G401 (cell line): ENCODE measurements at places on chromosomes 5 and 9.

DNA sequence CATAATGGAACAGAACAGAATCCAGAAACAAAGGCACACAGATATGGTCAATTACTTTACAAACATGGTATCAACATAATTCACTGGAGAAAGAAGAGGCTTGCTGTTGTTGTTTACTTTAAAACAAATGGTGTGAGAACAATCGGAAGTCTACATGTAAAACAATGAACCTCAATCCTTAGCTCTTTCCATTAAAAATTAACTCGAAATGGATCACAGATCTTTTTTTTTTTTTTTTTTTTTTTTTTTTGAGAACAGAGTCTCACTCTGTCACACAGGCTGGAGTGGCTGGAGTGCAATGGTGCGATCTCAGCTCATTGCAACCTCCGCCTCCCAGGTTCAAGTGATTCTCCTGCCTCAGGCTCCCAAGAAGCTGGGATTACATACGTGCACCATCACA, 9.8 kb downstream of the SEMA4D start:
- no peak for DNase-seq

- no peak for DNase-seq
Measured at GRCh38 chr9:136268735-136269134, 23.1 kb upstream of the QSOX2 start.

DNA sequence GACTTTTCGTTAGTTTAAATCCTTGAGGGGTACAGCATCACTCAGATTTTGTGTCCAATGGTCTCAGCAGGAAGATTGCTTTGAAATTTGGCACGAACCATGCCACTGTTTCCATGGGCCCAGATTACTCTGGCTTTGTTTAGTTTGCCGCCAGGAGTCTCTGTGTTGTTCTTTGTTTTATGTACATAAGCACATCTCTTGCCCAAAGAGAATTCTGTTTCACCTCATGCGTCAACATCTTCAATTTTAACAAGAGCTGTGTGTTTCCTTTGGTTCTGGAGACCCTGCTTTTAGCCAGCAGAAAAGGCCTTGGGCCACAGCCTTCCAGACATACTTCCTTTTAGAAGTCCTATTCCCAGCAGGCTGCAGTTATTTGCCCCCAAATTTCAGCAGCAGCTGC, 62.4 kb downstream of the TNPO1 start:
- peak; percentile 55 for DNase-seq

DNA sequence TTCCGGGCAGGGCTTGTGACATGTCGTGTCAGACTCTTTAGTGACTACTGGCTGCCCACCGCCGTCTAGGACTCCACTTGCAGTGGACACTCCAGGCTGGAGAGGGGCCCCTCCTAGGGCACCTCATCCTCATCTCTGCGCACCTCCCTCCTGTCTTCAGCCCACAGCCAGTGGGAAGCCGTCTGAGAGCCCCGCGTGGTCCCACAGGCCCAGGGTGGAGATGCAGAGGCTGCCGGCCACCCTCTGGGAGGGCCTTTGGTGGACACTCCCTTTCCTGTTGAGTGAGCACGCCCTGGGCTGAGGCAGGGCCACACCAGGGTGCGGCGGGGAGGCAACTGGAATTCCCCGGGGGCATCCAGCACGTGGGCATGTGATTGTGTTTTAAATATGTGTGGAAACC, 80.5 kb downstream of the IRX2 start:
- DNase-seq: no peak

DNA sequence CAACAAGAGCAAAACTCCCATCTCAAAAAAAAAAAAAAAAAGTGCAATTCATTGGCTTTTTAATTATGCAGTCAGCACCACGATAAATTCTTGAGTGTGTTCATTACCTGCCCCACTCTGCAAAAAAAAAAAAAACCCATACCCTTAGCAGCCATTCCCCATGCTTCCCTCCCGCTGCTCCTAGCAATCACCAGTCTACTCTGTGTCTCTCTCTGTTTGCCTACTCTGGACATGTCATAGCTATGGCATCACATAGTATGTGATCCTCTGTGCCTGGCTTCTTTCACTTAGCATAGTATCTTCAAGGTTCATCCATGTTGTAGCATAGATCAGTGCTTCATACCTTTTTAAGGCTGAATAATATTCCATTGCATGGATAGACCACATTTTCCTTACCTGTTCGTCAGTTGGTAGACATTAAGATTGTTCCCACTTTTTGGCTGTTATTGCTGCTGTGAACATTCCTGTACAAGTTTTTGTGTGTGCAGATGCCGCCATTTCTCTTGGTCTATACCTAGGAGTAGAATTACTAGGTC, 7.0 kb upstream of the PRR7 start:
- no peak for DNase-seq

GRCh38 chr5:53084546-53085255, 24.9 kb downstream of the MOCS2 start:
- no peak for DNase-seq

DNA sequence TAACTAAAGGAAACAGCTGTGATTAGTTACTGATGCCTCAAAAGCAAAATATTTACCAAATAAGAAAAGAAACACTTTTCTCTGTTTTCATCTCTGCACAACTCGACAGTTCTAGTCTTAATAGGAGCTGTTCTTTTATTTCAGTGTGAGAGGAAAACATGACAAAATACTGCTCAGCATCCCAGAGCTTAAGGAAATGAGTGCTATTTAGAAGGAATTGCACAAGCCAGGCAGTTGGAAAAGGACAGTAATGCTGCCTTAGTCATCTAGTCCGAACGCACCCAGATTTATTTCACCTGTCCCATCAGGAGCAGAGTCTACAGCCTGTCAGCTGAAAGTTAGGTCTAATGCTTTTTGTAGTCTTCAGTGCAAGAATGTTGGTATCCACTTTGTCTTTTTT, 12.3 kb downstream of the ZCCHC9 start:
- no peak for DNase-seq
